Stimulated activated naive CD8-positive, alpha-beta T cell treated with anti-CD3 and anti-CD28 coated beads, Interleukin-15, amount 100 ng/mL, for 72 hours (primary cell): ENCODE measurements at places on chromosomes 11 and 22.

GRCh38 chr11:17775507-17776211 is 41.1 kb downstream of the KCNC1 start:
- no peak for DNase-seq

GRCh38 chr11:30025396-30026139 is 8.7 kb upstream of the KCNA4 start:
- no peak for DNase-seq

GRCh38 chr11:125338886-125339811 is 156.9 kb downstream of the FEZ1 start:
- no peak for DNase-seq

GRCh38 chr11:115126092-115126491 is 378.1 kb downstream of the CADM1 start:
- no peak for DNase-seq

DNA sequence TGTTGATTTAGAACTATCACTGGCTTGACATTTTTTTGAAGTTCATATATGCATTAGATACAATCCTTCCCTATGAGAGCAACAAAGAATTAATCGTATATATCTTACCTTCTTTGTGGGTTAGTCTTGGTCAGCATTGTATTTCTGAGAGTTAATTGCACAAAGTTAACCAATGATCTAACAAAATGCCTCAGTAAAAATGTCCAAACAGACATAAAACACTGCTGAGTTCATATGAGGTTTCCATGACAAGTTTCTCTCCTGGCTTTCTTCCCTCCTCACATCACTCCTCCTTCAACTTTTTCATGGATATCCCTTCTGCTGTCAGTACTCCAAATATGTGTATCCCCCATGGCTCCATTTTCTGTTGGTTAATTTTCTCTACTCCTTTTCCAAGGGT is 9.0 kb downstream of the MAP6 start:
- DNase-seq, result no peak

- DNase-seq, result no peak
These were observed 52.1 kb upstream of the TCF20 start for GRCh38 chr22:42322562-42322926.

DNA sequence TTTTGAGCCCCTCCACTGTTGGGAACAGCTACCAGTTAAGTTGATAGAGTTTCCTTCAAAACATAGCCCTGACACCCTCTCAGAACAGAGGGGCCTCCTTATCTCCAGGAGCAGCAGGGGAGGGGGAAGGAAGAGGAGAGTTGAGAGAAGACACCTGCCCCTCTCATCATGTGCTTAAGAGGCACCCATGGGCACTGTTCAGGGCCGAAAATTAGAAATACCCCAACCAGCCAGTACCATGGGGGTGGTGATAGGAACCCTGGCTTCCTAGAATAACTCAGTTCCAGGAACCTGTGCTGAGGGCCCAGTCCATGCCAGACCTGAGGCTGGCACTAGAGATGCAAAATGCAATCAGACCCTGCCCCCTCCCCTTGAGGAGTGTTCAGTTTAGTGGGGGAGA is 9.3 kb upstream of the GDPD5 start:
- no peak for DNase-seq

- peak; percentile 26 for DNase-seq
These were observed 19.8 kb upstream of the PSMA1 start for GRCh38 chr11:14539982-14540421.

DNA sequence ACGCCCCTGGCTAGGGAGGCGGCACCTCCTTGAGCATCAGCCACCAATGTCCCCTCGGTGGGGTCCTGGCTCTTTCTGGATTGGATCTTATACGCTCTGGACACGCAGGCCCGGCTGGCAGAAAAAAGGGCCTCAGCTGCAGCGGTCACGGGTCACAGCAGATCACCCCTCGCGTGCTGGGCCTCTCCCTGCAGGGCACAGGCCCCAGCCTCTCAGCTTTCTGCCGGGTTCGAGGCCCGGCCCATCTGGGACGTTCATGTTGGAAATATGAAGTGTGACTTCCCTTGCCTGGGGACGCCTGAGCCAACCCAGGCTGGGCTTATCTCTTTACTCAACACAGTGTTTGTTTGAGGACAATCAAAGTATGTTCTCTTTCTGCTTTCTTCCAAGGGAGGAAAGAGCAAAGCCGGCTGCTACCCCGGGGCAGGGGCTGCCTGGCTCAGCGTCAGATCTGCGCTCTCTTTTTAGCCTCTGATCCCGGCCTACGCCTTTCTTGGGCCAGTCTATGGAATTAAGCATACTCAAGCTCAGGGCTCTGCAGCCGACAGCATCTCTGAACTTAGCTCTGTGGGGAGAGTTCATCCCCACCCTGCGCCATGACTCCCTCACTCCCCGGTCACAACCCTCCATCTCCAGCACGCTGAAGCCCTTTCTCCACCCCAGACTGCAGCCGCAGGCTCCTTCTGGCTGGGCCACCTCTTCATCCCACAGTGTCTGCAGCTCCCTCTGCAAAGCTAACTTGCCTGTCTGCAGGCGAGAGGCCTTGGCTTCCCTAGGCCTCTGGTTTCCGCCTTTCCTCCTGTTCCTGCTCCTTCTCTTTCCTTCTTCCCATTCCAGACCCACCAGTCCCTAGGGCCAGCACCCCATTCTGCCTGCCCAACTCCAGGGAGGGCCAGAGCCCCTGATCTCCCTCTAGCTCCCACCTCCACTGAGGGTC is 38.8 kb downstream of the ADAMTS15 start:
- DNase-seq, result no peak

DNA sequence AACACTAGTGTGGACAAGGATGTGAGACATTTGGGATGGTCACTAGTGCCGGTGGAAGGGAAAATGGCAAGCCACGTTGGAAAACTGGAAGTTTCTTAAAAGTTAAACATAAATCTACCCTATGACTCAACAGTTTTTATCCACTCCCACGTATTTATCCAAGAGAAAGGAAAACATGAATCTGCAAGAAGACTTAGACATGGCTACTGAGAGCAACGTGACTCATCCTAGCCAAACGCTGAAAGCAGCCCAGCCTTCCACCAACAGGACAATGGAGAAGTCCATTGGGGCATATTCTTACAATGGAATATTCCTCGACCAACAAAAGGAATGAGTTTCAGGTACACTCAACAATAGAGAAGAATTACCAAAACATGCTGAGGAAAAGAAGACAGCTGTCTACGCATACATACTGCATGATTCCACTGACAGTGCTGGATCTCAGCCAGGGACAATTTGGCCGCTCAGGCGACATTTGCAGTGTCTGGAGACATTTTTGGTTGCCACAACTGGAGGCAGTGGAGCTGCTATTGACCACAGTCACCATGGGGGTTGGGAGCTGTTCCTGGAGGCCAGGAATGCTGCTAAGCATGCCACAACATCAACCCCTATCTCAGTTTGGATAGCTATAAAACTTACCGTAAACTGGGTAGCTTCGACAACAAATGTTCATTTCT is 21.2 kb downstream of the SYT13 start:
- DNase-seq, result no peak

DNA sequence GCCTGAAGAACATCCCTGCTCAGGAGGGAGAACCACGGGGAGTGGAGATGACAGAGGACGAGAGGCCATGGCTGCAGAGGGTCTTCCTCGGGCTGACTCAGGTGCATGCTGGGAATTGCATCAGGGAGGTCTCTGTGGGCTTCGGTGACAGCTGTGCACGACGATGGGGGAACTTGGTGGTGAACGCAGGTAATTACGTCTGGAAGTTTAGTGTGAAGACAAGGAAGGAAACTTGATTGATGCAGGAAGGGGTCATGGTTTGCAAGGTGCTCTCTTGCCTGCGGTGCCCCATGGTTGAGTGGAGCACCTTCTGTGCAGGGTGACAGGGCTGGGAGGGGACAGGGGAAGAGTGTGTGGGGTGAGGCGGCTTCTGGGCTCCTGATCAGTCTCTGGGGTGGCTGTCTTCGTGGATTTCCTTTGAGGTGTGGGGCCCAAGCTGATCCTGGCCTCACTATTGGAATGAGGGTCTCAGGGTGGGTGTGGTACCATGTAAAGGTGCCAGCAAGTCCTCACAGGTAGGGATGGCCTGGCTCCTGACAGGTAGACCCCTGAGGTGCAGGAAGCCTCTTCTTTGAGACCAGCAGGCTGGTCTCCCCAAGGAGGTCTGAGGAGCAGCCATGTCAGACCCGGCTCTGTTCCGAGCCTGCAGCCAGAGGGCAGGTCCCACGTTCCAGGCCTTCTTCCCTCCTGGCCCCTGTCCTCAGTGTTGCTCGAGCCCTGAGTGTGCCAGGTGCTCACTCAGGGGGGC is 1020.1 kb downstream of the TBC1D22A start:
- no peak for DNase-seq

GRCh38 chr22:37378642-37379058 is 48.6 kb downstream of the ELFN2 start:
- DNase-seq, result no peak

DNA sequence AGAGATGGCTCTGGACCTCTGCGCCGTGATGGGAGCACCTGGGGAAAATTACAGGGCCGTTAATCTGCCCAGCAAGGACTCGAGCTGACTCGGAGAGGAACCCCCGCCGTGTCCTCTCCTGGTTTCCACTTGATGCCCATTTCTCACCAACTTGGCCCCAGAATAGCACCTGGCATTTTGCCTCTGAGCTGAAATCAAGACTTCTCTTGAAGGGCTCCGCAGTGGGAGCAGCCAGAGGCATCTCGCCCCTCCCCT is 19.0 kb upstream of the CABP7 start:
- DNase-seq, result no peak

GRCh38 chr11:118048472-118049370 is 28.2 kb upstream of the TMPRSS4 start:
- no peak for DNase-seq

DNA sequence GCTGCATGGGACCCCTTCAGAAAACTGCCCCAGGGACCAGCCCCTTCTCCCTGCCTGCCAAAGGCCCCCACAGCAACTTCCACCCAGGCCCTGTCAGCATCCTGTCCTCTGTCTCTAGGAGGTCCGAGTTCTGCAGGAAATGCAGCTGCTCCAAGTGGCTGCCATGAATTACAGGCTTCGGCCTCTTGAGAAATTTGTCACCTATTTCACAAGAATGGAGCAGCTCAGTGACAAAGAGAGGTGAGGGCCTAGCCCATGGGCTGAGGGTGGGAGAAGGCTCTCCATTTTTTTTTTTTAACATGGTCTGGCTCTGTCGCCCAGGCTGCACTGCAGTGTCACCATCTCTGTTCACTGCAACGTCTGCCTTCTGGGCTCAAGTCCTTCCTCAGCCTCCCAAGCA is 7.3 kb downstream of the RGL4 start:
- DNase-seq, result no peak

DNA sequence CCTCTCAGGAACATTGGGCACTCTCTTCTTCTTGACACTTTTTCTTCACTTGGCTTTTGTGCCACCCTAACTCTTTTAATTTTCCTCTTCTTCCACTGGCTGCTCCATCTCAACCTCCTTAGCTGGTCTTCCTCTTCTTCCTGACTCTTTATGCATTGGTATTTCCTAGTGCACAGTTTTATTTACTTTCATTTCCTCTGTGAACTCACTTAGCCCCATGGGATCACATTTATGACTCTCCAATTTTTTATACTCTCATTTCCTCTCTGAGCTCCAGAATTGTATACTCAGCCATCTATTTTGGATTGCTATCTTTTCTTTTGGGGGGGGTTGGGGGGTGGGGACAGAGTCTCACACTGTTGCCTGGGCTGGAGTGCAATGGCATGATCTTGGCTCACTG is 38.5 kb upstream of the LARGE1 start:
- DNase-seq, result no peak

DNA sequence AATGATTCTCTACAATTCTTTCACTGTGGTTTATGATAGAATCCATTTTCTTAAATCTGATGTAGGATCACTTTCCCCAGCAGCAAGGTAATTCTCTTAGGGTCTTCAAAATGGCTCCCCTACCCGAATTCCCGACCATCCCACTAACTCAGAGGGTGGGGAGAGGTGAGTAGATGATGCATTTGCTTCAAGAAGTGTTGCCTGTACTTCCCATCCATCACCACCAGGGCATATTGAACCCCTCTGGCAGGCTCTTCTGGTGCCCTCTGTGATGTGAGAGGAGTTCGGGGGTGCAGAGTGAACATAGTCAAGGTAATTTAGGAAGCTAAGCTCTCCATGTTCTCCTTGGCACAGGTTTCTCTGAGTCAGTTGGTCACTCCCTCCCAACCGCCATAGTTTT is 52.3 kb downstream of the ZNRF3 start:
- DNase-seq, result no peak

DNA sequence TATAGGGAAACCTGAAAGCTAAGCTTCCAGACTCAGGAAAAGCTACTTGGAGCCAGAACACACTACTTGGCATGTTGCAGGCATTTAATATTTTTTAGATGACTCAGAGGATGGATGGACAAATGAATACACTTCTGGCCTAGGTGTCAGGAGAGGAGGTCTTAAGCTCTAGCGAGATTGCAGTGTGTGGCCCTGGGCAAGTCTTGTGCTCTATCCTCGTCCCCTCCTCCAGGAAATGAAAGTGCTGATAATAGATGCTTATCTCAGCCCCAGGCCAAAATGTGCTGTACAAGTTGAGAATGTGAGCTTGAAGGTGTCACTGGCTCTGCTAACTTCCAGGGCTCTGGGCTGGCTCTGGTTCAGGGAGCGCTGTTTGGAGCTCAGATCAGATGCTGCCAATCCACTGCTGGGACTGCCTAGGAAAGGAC is 136.3 kb downstream of the PKNOX2 start:
- DNase-seq, result no peak

GRCh38 chr11:66477263-66478201 is 2.7 kb upstream of the DPP3 start:
- no peak for DNase-seq

DNA sequence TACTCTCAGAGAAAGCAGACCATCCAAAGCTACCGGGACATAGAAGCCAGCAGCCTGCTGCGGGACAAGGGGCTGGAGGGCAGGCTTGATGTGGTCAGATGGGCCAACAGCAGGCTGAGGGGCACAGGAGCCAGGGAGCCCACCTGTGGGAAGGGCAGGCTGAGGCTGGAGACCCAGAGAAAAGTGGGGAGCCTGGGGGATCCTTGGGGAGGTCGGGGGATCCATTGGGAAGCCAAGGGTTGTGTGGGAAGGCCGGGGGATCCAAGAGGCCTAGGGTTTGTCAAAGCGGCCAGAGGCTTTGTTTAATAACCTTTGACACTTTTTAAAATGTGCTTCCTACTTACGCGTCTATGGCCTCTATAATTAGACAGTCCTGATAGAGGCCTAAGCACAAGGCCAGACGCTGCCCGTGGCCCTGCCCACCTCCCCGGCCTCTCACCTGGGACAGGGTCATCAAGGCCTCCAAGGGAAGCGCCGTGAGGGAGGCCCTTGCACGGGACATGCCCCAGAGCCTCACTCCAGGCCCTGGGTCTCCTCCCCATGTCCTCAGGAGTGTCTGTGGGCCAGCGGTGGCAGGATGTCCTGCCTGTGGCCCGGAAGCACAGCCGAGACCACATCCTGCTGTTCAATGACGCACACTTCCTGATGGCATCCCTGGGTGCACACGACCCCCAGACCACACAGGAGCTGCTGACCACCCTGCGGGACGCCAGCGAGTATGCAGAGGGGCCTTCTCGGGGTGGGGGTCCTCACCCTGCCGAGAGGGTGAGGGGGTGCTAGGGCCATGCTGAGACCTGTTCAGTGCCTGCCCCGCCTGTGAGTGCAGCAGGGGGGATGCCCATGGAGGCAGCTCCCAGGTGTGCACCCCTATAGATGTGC is 8.6 kb upstream of the GTSE1 start:
- peak; percentile 56 for DNase-seq
